ENCODE measurements at places on chromosomes 16 and 17. TPM values are rescaled to one million over a fixed set of nuclear protein-coding genes. Genes with fewer than 3 reads are reported as not detected.

ZG16 gene
- total RNA-seq: not detected

ABCA10 gene
- 2.8 TPM for total RNA-seq

SLFN12 gene
- total RNA-seq: 26.2 TPM

SEPTIN1 gene
- total RNA-seq: 0.26 TPM
